Neural progenitor cell (in vitro differentiated cells): ENCODE measurements at places on chromosomes 4 and X.

DNA sequence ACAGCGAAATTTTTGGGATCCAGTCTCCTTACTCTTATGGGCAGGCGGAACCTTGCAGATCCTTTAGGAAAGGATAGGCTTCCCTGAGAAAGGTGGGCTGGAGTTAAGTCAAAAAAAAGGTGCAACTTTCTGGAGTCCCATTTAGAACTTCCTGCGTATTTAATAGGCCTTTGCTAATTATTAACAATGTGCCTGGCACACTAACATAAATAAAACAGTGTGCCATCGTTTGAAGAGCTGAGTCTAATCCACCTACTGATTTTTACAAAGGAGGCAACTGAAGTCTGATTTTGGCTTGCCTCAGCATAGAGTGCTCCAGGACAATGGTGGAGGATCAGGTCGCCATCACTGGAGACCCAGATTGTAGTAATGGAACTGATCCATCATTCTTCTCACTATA, 15.7 kb downstream of the PLS3 start:
- no peak for DNase-seq

DNA sequence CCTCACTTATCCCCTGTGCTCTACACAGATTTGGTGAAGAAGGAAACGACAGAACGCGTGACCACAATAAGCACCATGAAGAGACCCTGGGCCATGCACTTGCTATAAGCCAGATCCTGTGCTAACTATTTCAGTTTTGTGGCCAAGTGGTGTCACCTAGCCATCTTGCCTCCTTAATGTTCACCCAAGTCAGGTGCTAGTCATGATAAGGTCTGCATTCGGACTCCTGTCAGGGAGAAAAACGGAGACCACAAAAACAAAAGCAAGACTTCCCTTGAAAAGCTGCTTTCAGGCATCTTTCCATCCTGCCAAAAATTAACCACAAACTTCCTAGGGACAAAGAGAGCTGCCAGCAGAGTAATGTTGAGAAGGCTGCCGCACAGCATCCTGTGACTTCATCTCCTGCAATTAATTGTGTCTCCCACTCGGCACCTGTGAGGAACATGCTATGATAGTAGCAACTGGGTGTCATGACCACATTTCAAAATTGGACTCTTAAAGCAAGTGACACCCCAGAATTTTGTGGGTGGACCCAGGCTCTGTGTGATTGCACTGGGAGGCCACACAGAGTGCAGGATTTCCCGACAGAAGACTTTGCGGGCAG, 8.8 kb upstream of the IDS start:
- no peak for DNase-seq

DNA sequence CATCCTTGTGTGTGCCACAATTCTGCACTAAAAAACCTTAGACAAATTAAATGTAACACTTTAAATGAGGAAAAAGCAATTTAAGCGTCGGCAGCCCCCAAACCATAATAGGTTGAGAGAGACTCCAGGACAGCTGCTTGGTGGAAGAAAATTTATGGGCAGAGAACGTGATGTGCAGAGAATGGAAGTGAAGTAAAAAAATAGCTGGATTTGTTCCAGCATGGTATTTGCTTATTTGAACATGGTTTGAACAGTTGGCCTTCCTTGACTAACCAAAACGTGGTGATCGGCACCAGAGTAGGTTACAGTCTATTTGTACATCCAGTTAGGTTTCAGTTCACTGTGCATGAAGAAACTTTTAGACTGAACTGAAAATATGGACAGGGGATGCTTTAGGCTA, 343.0 kb upstream of the CPEB2 start:
- DNase-seq, result no peak

DNA sequence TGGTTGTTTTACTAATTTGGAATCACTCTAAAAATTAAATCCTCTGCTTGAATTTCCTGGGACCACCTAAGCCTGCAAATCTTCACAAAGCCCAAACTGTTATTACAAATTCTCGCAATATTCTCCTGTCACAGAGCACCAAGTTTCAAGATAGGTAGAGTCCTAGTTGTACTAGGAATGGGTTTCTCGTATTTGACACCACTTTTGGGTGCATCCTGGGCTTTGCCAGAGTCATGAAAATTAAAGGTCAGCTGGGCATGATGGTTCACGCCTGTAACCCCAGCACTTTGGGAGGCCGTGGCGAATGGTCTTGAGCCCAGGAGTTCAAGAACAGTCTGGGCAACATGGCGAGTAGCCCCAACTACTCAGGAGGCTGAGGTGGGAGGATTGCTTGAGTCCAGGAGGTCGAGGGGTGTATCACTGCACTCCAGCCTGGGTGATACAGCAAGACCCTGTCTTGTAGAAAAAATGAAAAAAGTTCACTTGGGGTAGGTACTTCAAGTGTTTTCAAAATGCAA, 30.6 kb upstream of the MANBA start:
- DNase-seq, result no peak

GRCh38 chr4:38152305-38152704, 192.1 kb downstream of the PTTG2 start:
- no peak for DNase-seq

GRCh38 chr4:15361529-15361928, 66.3 kb upstream of the C1QTNF7 start:
- DNase-seq, result no peak

- peak; percentile 20 for DNase-seq
Observed at GRCh38 chr4:185307136-185307950, 88.4 kb downstream of the LRP2BP start.

DNA sequence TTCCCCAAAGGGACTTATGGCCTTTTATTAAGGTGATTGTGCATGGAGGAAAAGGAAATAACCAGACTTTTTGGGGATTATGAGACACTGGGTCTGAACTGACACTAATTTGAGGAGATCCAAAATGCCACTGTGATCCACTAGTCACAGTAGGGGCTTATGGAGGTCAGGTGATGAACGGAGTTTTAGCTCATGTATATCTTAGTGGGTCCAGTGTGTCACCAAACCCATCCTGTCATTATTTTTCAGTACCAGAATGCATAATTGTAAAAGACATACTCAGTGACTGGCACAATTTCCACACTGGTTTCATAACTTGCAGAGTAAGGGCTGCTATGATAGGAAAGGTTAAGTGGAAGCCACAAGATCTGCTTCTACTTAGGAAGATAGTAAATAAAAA, 131.3 kb downstream of the RTL3 start:
- DNase-seq, result no peak

DNA sequence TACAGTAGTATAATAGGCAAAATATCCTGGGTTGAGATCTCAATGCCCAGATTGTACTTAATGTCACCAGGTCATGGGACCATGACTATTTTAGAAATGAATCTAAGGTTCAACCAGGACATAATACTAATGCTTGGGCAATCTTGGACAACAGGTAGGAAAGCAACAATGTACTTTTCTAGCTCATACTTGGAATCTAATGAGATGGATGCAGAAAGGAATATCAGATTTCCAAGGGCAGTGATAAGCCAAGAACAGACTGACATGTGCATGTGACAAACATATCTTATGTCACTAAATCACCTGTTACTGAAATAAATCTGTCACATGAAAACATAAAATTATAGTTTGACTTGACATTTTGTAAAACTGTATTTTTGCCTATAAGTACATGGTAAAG, 51.1 kb downstream of the RPS6KA3 start:
- DNase-seq, result no peak

DNA sequence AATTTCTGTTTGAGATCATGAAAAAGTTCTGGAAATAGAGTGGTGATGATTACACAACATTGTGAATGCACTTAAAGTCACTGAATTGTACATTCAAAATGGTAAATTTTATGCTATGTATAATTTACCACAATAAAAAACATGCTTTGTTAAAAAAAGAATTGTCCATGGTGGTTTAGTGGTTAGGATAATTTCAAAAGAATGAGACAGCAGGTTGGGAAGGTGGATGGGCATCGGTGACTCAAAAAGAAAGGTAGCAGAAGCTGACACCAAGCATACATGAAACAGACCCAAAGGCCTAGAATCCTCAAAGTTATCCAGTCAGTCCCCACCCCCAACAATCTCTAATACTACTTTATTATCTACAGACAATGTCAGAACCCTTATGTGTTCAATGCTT, 91.1 kb downstream of the MSN start:
- DNase-seq, result no peak

DNA sequence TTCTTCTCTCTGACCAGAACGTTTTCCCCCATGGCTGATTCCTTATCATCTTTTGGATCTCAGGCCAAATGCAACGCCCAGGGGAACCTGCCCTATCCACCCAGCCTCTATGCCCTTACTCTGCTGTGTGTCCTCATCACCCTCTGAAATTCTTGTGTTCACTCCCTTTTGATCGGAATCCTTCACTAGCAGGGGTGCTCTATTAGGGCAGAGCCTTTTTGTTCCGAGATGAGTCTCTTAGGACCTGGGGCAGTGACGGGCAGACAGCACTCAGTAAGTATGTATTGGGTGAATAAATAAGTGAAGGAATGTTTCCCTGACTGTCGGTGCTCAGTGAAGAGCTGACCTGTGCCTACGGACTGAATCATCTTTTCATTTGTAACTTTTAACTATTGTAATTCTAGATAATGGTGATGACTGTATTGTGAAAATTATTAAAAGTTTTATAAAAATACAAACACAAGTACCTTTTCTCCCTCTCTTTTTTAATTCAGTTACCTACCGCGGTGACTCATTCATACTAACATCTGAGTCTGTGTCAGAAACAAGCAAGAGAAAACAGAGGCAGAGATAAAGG, 4.8 kb upstream of the TENM3 start:
- DNase-seq, result peak; percentile 59

DNA sequence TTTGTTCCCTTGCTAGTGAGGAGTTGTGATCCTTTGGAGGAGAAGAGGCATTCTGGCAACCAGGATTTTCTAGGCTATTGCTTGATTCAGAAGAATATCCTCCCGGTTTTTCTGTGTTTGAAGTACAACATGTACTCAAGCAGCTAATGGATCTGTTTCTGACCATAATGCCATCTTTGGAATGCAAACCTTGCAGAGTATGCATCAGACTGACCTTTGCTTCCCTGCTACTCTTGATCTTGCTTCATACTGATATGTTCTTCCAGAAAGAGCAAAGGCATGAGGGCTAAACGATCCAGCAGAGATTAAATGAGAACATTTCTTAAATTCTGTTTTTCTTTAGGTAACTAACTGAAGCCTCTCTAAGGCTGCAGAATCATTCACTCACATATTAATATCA, 265.4 kb upstream of the SLC7A11 start:
- no peak for DNase-seq

- no peak for DNase-seq
Observed at GRCh38 chr4:47145630-47146029, 114.3 kb downstream of the GABRB1 start.

- no peak for DNase-seq
Observed at GRCh38 chr4:98275145-98275544, 14.0 kb downstream of the RAP1GDS1 start.

- DNase-seq, result peak; percentile 84
Observed at GRCh38 chr4:139083607-139083955, 68.0 kb downstream of the NOCT start.

DNA sequence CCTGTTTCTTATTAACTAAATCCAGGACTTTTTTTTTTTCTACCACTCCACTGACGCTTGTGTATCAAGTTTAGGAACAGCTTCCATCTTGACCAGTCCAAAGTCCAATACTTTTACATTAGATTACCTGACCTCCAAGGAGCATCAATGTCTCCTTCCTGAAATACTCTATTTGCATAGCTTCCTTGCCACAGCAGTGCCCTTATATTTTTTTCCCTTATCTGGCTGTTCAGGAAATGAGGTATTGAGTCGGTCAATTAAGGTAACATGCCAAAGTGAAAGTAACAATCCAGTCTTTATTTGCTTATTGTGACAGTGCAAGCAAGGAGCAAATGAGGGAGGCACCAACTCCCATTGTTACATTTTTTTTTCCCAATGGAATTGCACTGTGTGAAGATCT, 730.8 kb upstream of the NDST4 start:
- no peak for DNase-seq

- DNase-seq, result no peak
Observed at GRCh38 chr4:107578321-107578720, 141.7 kb downstream of the PAPSS1 start.

DNA sequence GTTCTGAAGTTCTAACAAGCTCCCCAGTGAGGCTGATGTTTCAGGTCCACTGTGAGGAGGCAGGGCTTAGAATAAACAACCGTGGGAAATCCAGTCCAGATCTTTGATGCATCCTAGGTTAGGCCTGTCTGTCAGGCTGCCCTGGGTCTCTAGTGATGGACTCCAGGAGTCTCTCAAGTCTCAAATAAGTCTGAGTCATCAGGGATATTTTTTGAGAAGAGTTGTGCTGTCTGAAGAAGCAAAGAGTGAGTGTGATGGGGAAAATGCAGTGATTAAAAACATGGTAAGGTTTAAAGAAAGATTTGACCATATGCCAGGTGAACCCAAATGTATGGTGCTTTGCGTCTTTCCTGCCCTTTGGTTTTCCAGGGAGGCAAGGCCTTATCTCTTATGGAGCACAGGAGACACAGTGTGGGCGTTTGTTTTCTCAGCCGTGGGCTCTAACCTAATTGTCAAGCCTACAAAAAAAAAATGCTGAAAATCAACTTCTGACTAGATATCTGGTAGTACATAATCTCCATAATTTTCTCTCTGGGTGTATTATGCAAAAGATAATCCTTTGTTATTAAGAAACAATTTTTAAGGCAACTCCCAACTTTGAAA, 100.7 kb downstream of the PTTG2 start:
- no peak for DNase-seq

GRCh38 chr4:121154103-121154515, 10.0 kb downstream of the TNIP3 start:
- DNase-seq, result no peak

DNA sequence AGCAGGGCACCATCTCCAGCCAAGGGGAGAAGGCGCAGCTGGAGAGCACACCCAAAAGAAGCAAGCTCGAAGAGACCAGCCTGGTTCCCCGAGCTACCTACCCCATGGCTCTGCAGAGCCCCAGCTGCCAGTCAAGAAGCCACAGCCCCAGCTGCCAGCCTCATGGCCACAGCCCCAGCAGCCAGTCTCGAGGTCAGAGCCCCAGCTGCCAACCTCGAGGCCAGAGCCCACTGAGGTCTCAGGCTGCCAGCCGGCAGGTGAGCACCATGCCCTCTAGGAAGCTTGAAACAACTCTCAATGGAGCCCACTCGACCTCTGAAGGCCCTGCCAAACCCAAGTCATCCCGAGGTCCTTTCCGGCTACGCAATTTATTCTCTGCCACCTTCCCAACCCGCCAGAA, 27.0 kb upstream of the PRPS1 start:
- no peak for DNase-seq

- no peak for DNase-seq
Observed at GRCh38 chr4:101763576-101763975, 27.0 kb upstream of the BANK1 start.

DNA sequence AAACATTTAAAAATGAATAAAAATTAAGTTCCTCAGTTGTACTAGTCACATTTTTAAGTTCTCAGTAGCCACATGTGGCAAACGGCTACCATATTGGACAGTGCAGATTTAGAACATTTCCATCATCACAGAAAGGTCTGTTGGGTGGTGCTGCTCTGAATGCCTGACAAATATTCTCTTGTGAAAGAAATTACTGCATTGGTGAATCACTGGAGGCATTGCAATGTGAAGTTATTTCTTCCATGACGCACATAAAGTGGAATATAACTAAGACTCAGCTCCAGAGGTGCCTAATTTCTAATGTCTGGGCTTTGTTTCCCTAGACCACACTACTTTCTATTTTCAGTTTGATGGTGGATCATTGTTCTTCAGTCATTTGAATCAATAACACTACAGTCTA, 44.9 kb downstream of the CLNK start:
- no peak for DNase-seq

GRCh38 chr4:40710484-40711254, 39.1 kb upstream of the NSUN7 start:
- DNase-seq, result no peak

GRCh38 chrX:140157143-140157542, 191.8 kb upstream of the CXorf66 start:
- DNase-seq, result no peak

- DNase-seq, result no peak
Observed at GRCh38 chrX:23930894-23931604, 23.2 kb downstream of the CXorf58 start.
